Thymus (tissue), 14 donors: ENCODE measurements at places on chromosomes 2 and 18. TPM values are rescaled to one million over a fixed set of nuclear protein-coding genes. Genes with fewer than 3 reads are reported as not detected.

DNA sequence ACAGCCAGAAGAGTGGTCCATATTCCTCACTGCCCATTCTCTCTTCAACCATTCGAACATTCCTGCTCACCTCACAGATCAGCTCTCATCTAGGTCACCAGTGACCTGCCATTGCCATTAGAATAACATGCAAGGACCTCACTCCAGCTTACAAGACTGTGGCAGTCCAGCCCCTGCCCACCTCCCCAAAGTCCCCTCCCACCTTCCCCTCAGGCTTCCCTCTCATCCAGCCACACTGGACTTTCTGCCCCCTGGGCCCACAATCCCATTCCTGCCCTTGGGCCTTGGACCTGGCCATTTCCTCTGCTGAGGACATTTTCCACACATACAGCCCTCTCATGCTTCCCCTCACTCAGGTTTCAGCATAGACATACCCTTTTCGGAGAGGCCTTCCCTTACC lies 5.2 kb upstream of the TMEM177 start:
- H3K4me3 ChIP-seq: no peak overlapping the region
- DNase-seq: no peak
- H3K27ac ChIP-seq: no peak overlapping the region
- H3K36me3 ChIP-seq: no peaks in the 10 kb centered on the region
- H3K4me1 ChIP-seq: no peaks in the 10 kb centered on the region

GRCh38 chr18:55421615-55422419 lies 166.2 kb downstream of the TCF4 start:
- H3K27ac ChIP-seq: no peak overlapping the region
- DNase-seq: no peak
- no peaks in the 10 kb centered on the region for H3K4me1 ChIP-seq
- no peak overlapping the region for H3K4me3 ChIP-seq
- no peaks in the 10 kb centered on the region for H3K36me3 ChIP-seq
- no peaks in the 10 kb centered on the region for H3K27me3 ChIP-seq

- no peak overlapping the region for H3K4me3 ChIP-seq
- no peak overlapping the region for H3K27ac ChIP-seq
- H3K27me3 ChIP-seq: no peaks in the 10 kb centered on the region
- no peaks in the 10 kb centered on the region for H3K36me3 ChIP-seq
Observed at GRCh38 chr2:227765788-227766372, 20.2 kb downstream of the SCYGR8 start.

- H3K27me3 ChIP-seq: no peaks in the 10 kb centered on the region
- no peaks in the 10 kb centered on the region for H3K36me3 ChIP-seq
- no peak overlapping the region for H3K27ac ChIP-seq
- H3K4me1 ChIP-seq: no peaks in the 10 kb centered on the region
- DNase-seq: no peak
- H3K4me3 ChIP-seq: no peak overlapping the region
Observed at GRCh38 chr2:124970030-124970429, 944.9 kb downstream of the CNTNAP5 start.

SOCS6 gene
- 5.4 TPM for total RNA-seq

GRCh38 chr18:46148810-46149209 lies 44.6 kb downstream of the HAUS1 start:
- H3K4me3 ChIP-seq: no peak overlapping the region
- DNase-seq: peak; percentile 59
- no peaks in the 10 kb centered on the region for H3K27me3 ChIP-seq
- no peaks in the 10 kb centered on the region for H3K4me1 ChIP-seq
- no peaks in the 10 kb centered on the region for H3K36me3 ChIP-seq

GRCh38 chr2:22970284-22970975 lies 414.5 kb upstream of the KLHL29 start:
- H3K36me3 ChIP-seq: no peaks in the 10 kb centered on the region
- no peaks in the 10 kb centered on the region for H3K27me3 ChIP-seq
- no peak overlapping the region for H3K4me3 ChIP-seq
- H3K27ac ChIP-seq: no peak overlapping the region
- DNase-seq: no peak

MROH2A gene
- 0.71 TPM for total RNA-seq

GRCh38 chr18:49013961-49014604 lies 63.3 kb upstream of the SMAD7 start:
- H3K27me3 ChIP-seq: no peaks in the 10 kb centered on the region
- H3K27ac ChIP-seq: no peak overlapping the region
- no peak overlapping the region for H3K4me3 ChIP-seq
- no peaks in the 10 kb centered on the region for H3K36me3 ChIP-seq
- H3K4me1 ChIP-seq: no peaks in the 10 kb centered on the region

DNA sequence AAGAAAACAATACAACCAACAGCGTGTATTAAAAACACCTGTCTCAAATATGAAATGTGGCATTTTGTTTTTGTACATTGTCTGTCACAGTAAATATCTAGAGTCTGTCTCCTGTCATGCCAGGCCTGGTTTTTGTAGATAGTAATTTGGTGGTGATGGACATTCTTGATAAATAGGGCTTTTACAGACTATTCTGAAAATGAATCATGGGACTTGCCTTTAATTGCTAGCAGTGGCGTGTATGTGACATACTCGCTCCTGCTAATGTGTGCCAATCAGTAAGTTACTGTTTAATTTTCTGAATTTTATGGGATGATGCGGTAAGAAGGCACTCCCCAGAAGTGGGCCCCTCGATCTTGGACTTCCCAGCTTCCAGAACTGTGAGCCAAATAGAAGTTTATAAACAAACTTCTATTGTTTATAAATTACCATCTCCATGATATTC lies 83.7 kb downstream of the TANC1 start:
- H3K27me3 ChIP-seq: no peaks in the 10 kb centered on the region
- H3K36me3 ChIP-seq: no peaks in the 10 kb centered on the region
- H3K4me1 ChIP-seq: peaks cover 5% of the 10 kb centered on the region
- no peak for DNase-seq
- no peak overlapping the region for H3K4me3 ChIP-seq

SH3RF3 gene
- total RNA-seq: 3.2 TPM

- no peaks in the 10 kb centered on the region for H3K27me3 ChIP-seq
- no peak for DNase-seq
- H3K36me3 ChIP-seq: no peaks in the 10 kb centered on the region
- H3K4me1 ChIP-seq: no peaks in the 10 kb centered on the region
- no peak overlapping the region for H3K27ac ChIP-seq
- no peak overlapping the region for H3K4me3 ChIP-seq
Observed at GRCh38 chr2:166343467-166343866, 32.3 kb downstream of the SCN9A start.

STK17B gene
- total RNA-seq: 130 TPM

DNA sequence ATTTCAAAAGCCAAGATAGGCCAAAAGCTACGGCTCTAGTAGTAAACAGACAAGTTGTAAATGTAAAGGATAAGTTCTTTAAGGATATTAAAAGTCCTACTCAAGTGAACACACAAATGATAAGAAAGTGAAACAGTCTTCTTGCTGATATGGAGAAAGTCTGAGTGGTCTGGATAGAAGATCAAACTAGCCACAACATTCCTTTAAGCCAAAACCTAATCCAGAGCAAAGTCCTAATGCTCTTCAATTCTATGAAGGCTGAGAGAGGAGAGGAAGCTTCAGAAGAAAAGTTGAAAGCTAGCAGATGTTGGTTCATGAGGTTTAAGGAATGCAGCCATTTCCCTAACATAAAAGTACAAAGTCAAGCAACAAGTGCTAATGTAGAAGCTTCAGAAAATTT lies 111.7 kb upstream of the ZEB2 start:
- no peak overlapping the region for H3K27ac ChIP-seq
- no peaks in the 10 kb centered on the region for H3K36me3 ChIP-seq
- no peak overlapping the region for H3K4me3 ChIP-seq

GPR45 gene
- total RNA-seq: not detected

NEMP2 gene
- total RNA-seq: 10.2 TPM

- no peaks in the 10 kb centered on the region for H3K27me3 ChIP-seq
- no peak overlapping the region for H3K27ac ChIP-seq
- H3K4me3 ChIP-seq: no peak overlapping the region
- H3K4me1 ChIP-seq: no peaks in the 10 kb centered on the region
Observed at GRCh38 chr18:40955351-40955750, 999.7 kb upstream of the PIK3C3 start.

PLCD4 gene
- total RNA-seq: 0.57 TPM

GRCh38 chr2:160052531-160052930 lies 9.9 kb downstream of the PLA2R1 start:
- no peak overlapping the region for H3K27ac ChIP-seq
- H3K4me3 ChIP-seq: no peak overlapping the region
- H3K27me3 ChIP-seq: no peaks in the 10 kb centered on the region
- H3K36me3 ChIP-seq: no peaks in the 10 kb centered on the region
- H3K4me1 ChIP-seq: no peaks in the 10 kb centered on the region

KLHL30 gene
- total RNA-seq: 0.05 TPM

GRCh38 chr2:217431577-217432269 lies 571.1 kb downstream of the TNS1 start:
- H3K4me1 ChIP-seq: peaks cover 43% of the 10 kb centered on the region
- no peaks in the 10 kb centered on the region for H3K27me3 ChIP-seq
- no peak overlapping the region for H3K27ac ChIP-seq
- H3K36me3 ChIP-seq: no peaks in the 10 kb centered on the region
- H3K4me3 ChIP-seq: no peak overlapping the region
